ENCODE measurements at places on chromosomes 2 and 18.

DNA sequence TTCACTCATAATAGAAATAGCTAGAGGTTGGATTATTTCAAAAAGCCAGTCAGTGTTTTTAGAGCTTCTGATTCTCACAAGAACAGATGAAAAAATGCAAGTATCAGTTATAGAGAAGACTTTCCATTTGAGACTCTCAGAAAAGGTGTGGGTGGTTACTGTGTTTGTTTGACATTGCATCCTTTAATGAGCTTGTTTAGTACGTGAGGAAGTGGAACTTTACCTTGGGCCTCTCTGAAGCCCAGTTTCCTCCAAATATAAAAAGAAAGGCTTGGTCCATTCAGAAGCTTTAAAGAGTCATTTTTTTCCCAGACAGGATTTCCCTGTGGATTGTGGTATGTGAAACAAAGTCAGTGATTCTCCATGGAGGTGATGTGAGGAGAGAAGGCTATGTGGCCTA is 89.9 kb upstream of the RANBP2 start:
- no peak for DNase-seq

- no peak for DNase-seq
Observed at GRCh38 chr2:130791617-130791939, 36.2 kb downstream of the AMER3 start.

- DNase-seq = no peak
Observed at GRCh38 chr2:96463119-96463518, 42.0 kb downstream of the NEURL3 start.

- peak; percentile 49 for DNase-seq
Observed at GRCh38 chr2:54634564-54635511, 88.6 kb upstream of the EML6 start.

DNA sequence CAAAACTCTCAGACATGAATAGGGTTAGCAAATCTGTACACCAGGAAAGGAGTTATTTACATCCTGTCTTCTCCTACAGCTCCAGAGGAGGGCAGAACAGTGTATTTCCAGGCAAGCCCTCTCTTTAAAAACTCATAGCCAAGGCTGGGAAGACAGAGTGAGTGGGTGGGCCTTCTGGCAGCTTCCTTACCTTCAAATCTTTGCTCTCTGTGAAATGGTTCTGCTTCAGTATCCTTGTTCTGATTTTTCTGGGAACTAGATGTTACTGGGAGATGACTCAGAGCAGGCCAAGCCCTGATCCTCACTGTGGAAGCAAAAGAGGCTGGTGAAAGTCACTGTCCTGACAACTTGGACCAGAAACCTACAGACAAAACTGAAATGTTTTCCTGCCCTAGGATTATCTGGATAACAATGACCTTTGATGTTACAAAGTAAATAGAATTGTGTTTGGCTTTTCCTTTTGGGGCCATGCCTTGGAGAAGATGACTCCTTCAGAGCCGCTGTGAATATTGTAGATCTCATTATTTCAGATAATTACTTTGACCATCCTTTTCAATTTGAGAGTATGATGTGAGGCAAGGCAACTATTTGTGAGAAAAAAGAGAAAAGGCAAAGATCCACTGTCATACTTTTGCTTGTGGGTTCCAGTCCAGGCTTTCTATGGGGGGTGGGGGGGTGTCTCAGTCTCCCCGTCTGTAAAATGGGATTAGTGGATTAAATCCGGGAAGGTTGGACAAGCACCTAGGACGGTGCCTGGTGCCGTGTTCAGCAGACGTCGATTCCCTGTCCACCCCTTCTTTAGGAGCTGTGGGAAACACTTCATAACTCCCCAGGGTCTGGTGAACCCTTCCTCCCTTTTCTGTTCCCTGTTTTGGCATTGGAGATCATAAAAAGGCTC is 644 bp upstream of the QPCT start:
- DNase-seq = peak; percentile 70

- no peak for DNase-seq
Observed at GRCh38 chr2:65144571-65144970, 14.7 kb upstream of the RAB1A start.

DNA sequence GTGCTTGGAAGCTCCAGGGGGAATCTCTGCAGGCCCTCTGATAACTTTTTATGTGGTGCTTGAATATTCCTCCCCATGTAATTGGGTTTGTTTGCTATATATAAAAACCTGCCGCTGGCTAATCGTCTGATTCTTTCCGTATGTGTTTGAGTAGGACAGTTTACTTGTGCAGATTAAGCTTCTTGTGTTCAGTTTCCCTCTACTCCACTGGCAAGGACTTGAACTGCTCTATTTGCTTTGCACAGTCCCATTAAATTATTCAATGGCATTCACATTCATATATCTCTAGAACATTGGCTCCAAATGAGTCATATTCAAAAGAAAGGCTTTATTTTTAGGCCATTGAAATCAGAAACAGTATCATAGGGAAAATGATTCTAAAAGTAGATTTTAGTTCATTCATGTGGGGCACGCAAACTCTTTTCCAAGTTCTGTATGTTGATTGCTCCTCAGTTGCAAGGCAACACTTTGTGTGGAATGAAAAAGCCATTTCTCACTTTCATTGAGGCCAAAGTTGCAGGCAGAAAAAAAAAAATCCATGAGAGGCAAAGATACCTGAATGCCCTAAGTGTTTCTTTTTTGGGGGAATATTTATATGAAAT is 1682.3 kb upstream of the PIK3C3 start:
- DNase-seq = no peak

DNA sequence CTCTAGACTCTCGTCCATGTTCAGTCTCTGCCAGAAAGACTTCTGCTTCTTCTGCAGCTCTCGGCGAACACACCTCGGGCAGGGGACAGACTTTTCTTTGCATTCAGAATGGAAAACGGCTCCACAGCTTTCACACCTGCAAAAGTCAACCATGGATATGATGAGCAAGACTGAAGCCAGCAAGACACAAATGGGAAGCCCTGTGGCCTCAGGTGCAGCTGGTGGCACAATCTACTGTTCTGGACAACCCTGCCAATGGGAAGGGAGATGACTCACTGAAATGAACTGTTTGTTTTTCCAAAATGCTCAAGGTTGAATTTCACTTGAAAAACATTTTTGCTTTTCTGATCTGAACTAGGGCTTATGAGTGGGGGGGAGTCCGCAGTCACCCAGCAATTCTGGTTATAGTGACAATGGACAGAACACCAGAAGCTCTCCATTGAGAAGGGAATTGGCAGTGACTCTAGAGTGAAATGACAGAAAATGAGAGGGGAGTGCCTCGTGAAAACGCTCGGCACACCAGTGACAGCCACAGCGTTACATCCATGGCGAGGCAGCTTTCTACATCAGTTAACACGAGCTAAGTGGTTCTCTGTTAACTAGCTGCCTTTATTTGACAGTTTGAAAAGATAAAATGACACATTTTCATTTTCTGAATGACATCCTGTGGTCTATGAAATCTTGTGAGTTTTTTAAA is 58.8 kb upstream of the FZD5 start:
- DNase-seq = no peak

DNA sequence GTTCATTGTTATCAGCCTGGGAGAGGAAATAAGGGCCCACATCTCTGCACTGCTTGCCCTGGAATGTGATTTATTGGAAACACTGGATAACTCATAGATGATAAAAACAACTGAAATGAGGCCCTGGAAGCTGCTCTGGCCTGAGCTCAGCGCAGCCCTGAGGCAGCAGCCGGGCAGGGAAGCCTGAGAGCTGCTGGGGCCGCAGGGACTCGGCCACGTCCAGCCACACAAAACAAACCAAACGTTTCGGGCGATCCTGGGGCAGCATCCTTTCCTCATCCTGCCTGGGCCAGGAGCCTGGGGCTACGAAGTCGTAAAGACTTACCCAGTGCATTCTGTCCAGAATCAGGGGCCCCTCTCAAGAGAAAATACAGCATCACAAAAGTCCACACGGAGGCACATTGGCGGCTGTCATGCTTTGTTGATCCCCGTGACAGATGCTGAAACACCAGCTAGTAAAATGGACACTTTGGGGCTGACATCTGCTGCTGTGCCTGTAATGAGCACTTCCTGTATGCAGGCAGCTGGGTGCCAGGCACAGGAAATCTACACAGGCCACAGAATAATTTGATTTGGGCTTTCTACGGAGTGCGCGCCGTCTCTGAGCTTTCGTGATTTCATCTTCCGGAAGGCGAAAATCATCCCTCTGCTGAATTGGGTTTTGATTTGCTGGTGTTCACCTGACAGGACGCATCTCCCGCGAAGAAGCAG is 250.6 kb downstream of the EIPR1 start:
- DNase-seq = no peak

DNA sequence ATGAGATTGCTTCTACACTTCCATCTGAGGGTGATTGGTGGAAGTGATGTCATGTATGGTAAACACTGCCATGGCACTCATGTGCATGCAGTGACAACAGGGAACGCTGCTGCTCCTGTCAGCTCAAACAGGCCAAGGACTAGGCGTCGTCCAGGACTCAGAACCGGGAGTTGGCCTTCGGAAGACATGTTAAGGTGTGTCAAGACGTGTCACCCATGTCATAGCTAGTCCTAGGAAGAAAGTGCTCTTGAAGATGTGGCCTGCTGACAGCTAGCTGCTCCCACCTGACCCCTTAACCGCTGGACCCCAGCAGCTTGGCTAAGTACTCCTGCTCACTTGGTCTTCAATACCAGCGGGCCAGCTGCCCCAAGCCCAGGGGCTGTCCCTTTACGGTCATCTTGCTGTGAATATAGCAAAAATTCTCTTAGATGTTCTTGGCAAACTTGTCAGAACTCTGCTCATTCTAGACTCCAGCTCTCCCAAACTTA is 6.3 kb upstream of the NOSTRIN start:
- DNase-seq = no peak

DNA sequence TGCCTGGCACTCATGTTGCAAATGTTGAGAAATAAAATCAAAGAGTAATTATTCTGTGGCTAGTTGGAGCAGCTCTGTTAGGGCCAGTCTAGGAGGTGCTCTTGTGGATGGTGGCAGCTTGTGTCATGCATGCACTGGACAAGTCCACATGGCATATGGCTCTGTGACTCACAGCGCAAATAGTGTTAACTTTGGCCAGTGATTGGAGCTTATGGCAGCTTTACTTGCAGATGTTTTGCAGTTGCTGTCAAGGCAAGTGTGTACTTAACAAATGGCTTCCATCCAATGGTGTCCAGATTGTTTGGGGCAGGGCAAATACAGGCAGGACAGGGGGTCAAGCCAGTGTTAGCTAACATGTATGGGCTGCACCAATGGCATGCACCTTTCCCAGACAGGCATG is 26.1 kb upstream of the TMX3 start:
- DNase-seq = no peak

All from fibroblast of skin of right biceps (primary cell).